ENCODE measurements at places on chromosomes 6 and 20. TPM values are rescaled to one million over a fixed set of nuclear protein-coding genes. Genes with fewer than 3 reads are reported as not detected.

The BPIFB2 gene
- total RNA-seq = not detected

The TCF21 gene
- not detected for total RNA-seq

The CALHM5 gene
- total RNA-seq = 3.9 TPM

The C20orf202 gene
- total RNA-seq = 1.4 TPM
